Panc1 (cell line): ENCODE measurements at places on chromosomes 5 and 9. TPM values are rescaled to one million over a fixed set of nuclear protein-coding genes. Genes with fewer than 3 reads are reported as not detected.

GRCh38 chr9:90795871-90796317, 5.7 kb upstream of the SYK start:
- no peak for DNase-seq
- H3K27me3 ChIP-seq = peaks cover 2% of the 10 kb centered on the region; the same call in 1 of the 2 replicates
- H3K27ac ChIP-seq = no peak overlapping the region
- H3K4me1 ChIP-seq = no peaks in the 10 kb centered on the region
- no peaks in the 10 kb centered on the region for H3K36me3 ChIP-seq
- no peak overlapping the region for H3K4me3 ChIP-seq

DNA sequence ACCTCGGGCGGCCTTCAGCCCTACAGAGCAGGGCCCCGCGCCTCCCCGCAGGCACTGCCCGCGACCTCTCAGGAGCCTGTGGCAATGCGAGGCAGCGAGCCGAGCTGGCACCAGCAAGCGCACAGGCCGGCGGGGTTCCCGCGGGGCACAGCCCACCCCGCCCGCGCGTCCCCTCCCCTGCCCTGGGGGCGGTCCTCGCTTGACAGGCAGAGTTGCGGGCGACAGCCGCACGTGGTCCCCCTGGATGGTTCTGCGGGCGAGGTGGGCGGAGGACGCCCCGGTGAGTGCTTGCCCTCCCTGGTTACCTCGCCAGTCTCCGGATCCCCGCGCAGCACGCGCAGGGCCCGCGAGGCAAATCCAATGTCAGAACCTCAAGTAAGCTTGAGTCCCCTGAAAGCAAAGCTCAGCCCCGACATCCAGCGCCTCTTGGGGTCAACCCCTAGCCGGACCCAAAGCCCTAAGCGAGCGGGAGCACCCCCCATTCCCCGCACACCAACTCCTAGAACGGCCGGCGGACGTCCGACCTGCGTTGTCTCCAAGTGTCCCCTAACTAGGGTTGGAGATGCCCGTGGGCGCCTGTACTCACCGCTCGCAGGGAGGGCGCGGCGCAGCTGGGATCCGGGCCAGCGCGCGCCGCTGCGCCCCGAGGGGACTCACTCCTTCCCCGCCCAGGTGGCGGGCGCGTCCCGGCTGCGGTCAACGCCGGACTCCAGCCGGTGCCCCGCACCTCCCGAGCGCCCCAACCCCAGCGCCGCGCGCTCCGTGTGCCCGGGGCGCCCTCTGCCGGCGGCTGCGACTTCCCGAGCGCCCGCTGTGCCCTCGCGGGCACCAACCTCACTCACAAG, at the start of gene DRD1:
Gene DRD1, minus strand, starts transcription at position 123 of the 845 bp plus-strand sequence. CDS start 1,083 bp downstream, outside the sequence.
- DNase-seq = no peak
- H3K27ac ChIP-seq = peak within 1 kb of the TSS; percentile 40
- H3K4me3 ChIP-seq = peak within 1 kb of the TSS; percentile 43
- peaks cover 10% of the 10 kb centered on the region for H3K27me3 ChIP-seq
- no peaks in the 10 kb centered on the region for H3K36me3 ChIP-seq

DNA sequence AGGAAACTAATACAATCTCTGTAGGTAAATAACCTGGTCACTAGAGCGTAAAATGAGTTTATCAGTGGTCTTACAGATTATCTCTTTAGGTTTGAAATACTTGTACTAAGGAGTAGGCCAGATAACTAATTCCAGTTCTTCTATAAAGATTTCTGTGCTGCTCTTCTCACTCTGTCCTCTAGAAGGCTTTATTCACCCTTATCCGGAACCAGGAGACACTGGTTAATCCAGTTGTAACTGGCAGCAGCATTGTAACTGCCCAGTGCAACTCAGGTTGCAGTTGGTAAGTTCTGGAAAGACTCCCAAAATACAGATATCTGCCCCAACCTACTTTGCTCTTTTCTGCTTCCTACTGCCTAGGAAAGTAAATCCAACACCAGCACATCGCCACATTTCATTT, 19.8 kb downstream of the C5orf22 start:
- H3K27me3 ChIP-seq = no peaks in the 10 kb centered on the region
- H3K36me3 ChIP-seq = peaks cover 4% of the 10 kb centered on the region
- no peak overlapping the region for H3K4me3 ChIP-seq
- H3K4me1 ChIP-seq = no peaks in the 10 kb centered on the region
- H3K27ac ChIP-seq = no peak overlapping the region
- no peak for DNase-seq

GRCh38 chr9:126442636-126443035, 116.0 kb downstream of the MVB12B start:
- H3K4me1 ChIP-seq = no peaks in the 10 kb centered on the region
- no peak overlapping the region for H3K27ac ChIP-seq
- DNase-seq = no peak
- H3K27me3 ChIP-seq = no peaks in the 10 kb centered on the region

DNA sequence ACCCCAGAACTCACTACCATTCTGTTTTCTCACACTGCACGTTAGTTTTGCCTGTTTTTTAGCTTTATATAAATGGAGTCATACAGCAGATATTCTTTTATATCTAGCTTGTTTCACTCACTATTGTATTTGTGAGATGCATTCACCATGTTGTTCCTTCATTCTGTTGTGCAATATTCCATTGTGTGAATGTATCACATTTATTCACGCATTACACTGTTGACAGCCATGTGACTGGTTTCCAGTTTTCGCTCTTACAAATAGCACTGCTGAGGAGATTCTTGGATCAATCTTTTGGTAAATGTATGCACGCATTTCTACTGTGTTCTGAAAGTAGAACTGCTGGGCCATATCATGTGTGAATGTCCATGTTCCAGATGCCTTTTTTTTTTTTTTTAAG, 6.4 kb upstream of the SNX30 start:
- H3K27me3 ChIP-seq = no peaks in the 10 kb centered on the region
- H3K36me3 ChIP-seq = no peaks in the 10 kb centered on the region
- H3K4me3 ChIP-seq = no peak overlapping the region
- no peak for DNase-seq
- H3K4me1 ChIP-seq = no peaks in the 10 kb centered on the region
- no peak overlapping the region for H3K27ac ChIP-seq

DNA sequence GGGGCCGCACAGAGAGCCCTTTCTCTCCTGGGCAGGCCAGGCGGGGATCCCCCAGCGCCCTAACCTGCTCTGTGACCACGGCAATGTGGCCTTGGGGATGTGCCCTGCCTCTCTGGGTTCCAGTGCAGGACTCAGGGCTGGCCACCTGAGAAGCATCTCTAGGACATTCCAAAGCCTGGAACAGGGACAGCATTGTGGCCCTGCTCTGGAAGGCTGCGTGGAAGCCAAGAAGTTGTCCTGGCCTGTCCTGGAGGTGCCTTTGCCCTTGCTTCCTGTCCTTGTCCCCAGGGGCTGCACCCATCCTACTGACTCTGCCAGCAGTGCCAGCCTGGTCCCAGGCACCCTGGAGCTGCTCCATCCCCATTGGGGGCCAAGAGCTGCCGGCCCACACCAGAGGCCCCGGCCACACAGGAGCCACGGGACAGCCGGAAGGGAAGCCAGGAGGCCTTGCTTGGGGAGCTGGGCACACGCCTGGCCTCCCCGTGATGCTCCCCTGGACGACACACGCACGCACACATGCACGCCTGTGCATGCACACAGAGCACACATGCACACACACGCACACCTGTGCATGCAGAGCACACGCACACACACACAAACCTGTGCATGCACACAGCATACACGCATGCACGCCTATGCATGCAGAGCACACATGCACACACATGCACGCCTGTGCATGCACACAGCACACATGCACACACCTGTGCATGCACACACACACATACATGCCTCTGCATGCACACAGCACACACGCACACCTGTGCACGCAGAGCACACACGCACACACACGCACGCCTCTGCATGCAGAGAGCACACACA, 20.1 kb upstream of the CAMSAP1 start:
- no peaks in the 10 kb centered on the region for H3K27me3 ChIP-seq
- no peak overlapping the region for H3K4me3 ChIP-seq
- H3K4me1 ChIP-seq = peaks cover 11% of the 10 kb centered on the region
- DNase-seq = no peak

DNA sequence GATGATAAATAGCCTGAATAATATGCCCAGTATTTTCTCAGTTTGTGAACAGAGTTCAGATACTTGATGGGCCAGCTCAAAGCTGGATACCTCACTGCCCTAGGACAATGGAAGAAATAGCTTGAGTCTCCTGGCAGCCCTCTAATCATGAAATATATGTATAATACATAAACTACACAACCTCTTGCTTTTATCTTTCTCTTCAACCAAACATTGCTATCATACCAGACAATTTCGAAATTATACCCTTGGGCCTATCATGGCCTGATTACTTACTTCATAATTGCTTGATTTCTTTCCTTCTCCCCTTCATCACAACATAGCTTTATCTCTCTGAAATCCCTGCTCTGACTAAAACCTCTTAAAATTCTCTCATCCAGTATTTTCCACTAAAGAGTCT, 1144.9 kb upstream of the C9orf72 start:
- no peak for DNase-seq
- H3K27me3 ChIP-seq = no peaks in the 10 kb centered on the region
- no peaks in the 10 kb centered on the region for H3K4me1 ChIP-seq
- H3K27ac ChIP-seq = no peak overlapping the region
- H3K36me3 ChIP-seq = no peaks in the 10 kb centered on the region

- no peak overlapping the region for H3K4me3 ChIP-seq
- H3K36me3 ChIP-seq = peaks cover 9% of the 10 kb centered on the region
Observed at GRCh38 chr9:86272221-86272620, 10.1 kb downstream of the ISCA1 start.

DNA sequence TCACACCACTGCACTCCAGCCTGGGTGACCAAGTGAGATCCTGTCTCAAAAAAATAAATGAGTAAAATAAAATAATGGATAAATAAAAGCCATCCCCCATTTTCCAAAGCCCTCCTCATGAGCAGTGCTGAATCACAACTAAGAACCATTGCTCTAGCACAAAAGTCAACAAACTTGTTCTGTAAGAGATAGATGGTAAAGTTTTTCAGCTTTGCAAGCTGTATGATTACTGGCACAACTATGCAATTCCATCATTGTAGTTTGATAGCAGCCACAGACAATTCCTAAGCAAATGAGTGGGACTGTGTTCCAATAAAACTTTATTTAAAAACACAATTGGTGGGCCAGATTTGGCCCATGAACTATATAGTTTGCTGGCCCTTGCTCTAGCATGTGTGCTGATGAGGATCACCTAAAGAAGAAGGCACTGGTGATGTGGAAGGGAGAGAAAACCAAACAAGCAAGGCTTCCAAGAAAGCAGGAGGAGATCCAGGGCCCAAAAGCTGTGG, 64.6 kb downstream of the NEURL1B start:
- no peaks in the 10 kb centered on the region for H3K27me3 ChIP-seq
- no peak for DNase-seq
- no peaks in the 10 kb centered on the region for H3K4me1 ChIP-seq
- H3K36me3 ChIP-seq = no peaks in the 10 kb centered on the region

GRCh38 chr5:149268928-149269557, 2.6 kb upstream of the AFAP1L1 start:
- H3K27me3 ChIP-seq = no peaks in the 10 kb centered on the region
- H3K4me1 ChIP-seq = peaks cover 10% of the 10 kb centered on the region; the same call in 1 of the 2 replicates
- H3K36me3 ChIP-seq = no peaks in the 10 kb centered on the region
- no peak for DNase-seq
- H3K4me3 ChIP-seq = no peak overlapping the region

DNA sequence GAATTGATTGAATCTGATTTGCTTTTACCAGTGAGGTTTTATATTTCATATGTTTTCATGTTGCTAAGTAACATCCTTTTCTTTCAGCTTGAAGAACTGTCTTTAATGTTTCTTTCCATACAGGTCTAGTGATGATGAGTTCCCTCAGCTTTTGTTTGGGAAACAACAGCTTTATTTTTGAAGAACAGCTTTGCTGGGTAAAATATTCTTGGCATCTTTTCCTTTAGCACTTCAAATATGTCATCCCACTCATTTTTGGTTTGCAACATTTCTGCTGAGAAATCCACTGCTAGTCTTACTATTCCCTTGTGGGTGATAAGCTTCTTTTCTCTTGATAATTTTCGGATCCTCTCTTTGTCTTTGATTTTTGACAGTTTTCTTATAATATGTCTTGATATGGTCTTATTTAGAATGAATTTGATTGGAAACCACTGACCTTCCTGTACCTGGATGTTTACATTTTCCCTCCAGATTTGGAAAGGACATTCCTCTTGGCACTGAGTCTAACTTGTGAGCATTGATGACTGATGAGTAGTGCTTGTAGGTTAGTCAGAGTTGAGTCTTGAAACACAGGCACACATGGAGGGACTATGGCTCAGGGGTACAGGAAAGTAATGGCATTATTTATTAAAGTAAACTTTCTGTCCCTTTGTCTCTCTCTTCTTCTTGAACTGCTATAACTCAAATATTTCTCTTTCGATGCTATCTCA, 220.3 kb downstream of the SPATA31D1 start:
- H3K27ac ChIP-seq = no peak overlapping the region
- H3K36me3 ChIP-seq = no peaks in the 10 kb centered on the region
- H3K27me3 ChIP-seq = no peaks in the 10 kb centered on the region

DNA sequence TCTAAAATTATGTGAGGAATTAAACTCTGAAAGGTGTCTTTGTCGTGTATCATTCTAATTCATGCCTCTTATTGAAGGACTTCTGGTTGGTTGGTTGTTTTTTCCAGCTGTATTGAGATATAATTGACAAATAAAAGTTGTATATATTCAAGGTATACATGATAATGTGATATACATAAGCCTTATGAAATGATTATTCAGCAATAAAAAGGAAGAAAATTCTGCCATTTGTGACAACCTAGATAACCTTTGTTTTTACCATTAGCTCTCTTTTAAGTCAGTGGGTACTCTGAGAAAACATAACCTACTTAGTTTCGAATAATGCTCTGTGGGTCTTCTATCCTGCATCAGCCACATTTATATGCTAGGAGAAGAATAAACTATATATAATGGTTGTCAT, 89.6 kb downstream of the RAB3C start:
- H3K27me3 ChIP-seq = no peaks in the 10 kb centered on the region
- H3K4me3 ChIP-seq = no peak overlapping the region
- no peak overlapping the region for H3K27ac ChIP-seq

- H3K36me3 ChIP-seq = peaks cover 3% of the 10 kb centered on the region; the same call in 1 of the 2 replicates
- H3K4me1 ChIP-seq = peaks cover 18% of the 10 kb centered on the region
- no peak for DNase-seq
- H3K4me3 ChIP-seq = peak overlapping the region; percentile 64
Observed at GRCh38 chr9:125746774-125747052, 460 bp upstream of the PBX3 start.

FUT7 gene
- total RNA-seq = not detected

PPP3R2 gene
- total RNA-seq = not detected

LRRC19 gene
- not detected for total RNA-seq

KIF4B gene
- total RNA-seq = 0.10 TPM

MED10 gene
- 34.0 TPM for total RNA-seq
